Activated CD4-positive, alpha-beta T cell treated with anti-CD3 and anti-CD28 coated beads, Interleukin-2, amount 10 ng/mL, durations not matched to agents 24 days and 14 days (primary cell): ENCODE measurements at places on chromosomes 12 and 14. TPM values are rescaled to one million over a fixed set of nuclear protein-coding genes. Genes with fewer than 3 reads are reported as not detected.

- H3K36me3 ChIP-seq = no peaks in the 10 kb centered on the region
- peaks cover 13% of the 10 kb centered on the region for H3K4me1 ChIP-seq
- DNase-seq = no peak
These were observed 29.7 kb downstream of the TMCC3 start for GRCh38 chr12:94620621-94621020.

DNA sequence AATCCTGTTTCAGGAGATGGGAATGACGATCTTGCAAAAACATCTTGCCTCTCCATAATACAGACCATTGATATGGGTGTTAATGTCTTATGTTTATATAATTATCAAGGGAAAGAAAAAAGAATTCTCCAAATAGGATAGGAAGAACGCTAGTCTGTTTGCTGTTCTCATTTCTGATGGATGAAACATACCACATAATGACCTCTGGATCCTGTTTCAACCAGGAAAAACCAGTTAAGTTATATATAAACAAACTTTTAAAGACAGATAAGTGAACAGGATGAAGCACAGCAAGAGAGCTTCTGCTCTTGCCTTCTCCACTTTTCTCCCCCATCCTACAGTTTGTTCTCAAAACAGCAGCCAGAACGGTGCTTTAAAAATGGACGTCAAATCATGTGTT is 27.8 kb downstream of the COQ6 start:
- DNase-seq = no peak
- H3K27ac ChIP-seq = no peak overlapping the region
- no peak overlapping the region for H3K4me3 ChIP-seq
- peaks cover 6% of the 10 kb centered on the region for H3K36me3 ChIP-seq
- H3K27me3 ChIP-seq = no peaks in the 10 kb centered on the region

DNA sequence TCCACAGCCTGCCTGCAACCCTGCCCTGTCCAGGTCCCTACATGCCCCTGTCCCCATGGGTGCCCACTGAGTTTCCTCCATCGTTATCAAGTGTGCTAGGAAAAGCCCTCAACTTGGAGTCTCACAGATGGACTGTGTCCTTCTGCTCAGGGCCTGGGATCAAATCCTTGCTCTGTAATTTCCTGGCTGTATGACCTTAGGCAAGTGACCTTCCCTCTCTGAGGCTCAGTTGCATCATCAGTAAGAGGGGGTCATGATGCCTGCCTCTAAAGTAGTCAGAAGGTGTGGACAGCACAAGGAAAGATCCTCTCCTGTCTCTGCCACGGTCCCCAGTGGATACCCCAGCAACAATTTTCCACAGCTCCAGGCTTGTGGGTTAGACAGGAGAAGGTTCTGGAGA is 22.2 kb downstream of the RASAL1 start:
- no peak overlapping the region for H3K4me3 ChIP-seq
- H3K4me1 ChIP-seq = no peaks in the 10 kb centered on the region
- no peaks in the 10 kb centered on the region for H3K36me3 ChIP-seq
- H3K27me3 ChIP-seq = no peaks in the 10 kb centered on the region
- H3K27ac ChIP-seq = no peak overlapping the region

- H3K4me3 ChIP-seq = no peak overlapping the region
- no peaks in the 10 kb centered on the region for H3K4me1 ChIP-seq
- H3K27me3 ChIP-seq = no peaks in the 10 kb centered on the region
- H3K27ac ChIP-seq = no peak overlapping the region
- no peak for DNase-seq
- H3K36me3 ChIP-seq = no peaks in the 10 kb centered on the region
These were observed 121.5 kb downstream of the SLC15A5 start for GRCh38 chr12:16155938-16156337.

- no peak overlapping the region for H3K27ac ChIP-seq
- H3K36me3 ChIP-seq = no peaks in the 10 kb centered on the region
- H3K4me3 ChIP-seq = no peak overlapping the region
- DNase-seq = no peak
- H3K4me1 ChIP-seq = peaks cover 12% of the 10 kb centered on the region
- H3K27me3 ChIP-seq = no peaks in the 10 kb centered on the region
These were observed 199.0 kb downstream of the BCL11B start for GRCh38 chr14:99072956-99073355.

GRCh38 chr14:45194964-45195363 is 58.0 kb downstream of the MIS18BP1 start:
- H3K27me3 ChIP-seq = no peaks in the 10 kb centered on the region
- H3K4me1 ChIP-seq = peaks cover 9% of the 10 kb centered on the region
- H3K27ac ChIP-seq = peak overlapping the region; percentile 70
- peaks cover 16% of the 10 kb centered on the region for H3K36me3 ChIP-seq

DNA sequence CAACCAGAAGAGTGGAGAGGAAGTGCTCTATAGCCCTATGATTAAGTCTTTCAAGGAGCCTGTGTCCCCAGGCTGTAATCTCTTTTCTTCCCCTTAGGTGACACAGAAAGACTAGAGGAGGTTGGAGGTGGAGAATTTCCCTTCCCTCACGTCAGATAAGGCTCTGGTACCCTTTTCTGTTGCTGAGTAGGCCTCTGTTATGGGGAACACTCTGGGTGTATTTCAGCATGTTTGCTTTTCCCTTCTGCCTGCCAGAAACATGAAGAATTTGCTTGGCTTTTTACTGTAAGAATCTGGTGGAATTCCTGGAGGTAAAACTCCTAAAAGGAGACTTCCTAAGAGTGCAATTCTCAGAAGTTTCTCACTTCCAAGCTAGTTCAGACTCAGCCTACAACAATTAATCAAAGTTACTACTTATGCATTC is 58.3 kb downstream of the SIX1 start:
- H3K27ac ChIP-seq = no peak overlapping the region
- no peaks in the 10 kb centered on the region for H3K36me3 ChIP-seq
- no peak overlapping the region for H3K4me3 ChIP-seq
- peak; percentile 58 for DNase-seq

DNA sequence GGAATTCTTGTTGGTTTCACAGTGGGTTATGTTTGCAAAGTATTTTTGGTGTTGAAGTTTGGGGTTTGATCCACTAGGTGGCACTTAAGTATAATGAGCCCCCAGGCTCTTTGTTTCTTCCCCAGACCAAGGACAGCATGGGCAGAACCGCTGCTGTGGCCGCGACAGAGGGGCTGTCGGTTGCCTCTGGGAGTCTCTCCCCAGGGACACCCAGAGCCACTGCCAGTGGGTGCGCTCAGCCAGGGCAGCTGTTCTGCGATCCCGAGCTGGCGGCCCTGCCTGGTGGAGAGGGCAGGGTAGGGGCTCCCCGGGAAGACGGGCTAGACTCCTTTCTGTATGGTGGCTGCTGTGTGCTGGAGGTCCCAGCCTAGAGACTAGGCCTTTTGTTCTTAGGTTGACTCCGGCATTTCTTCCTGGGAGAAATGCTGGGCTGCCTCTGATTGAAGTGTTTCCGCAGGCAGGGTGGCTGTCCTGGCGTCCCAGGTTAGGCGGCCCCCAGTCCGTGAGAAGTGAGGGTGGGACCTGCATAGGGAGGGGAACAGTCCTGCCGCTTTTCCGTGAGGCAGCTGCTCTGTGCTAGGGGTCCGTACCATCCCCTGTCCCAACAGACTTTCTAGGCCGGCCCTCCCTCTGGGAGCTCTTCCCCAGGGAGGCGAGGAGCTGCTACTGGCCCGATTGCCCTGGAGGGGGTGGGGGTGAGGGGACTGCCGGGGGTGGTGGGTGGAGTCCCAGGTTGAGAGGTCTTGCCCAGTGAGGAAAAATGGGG is 253.1 kb upstream of the PELI2 start:
- H3K4me1 ChIP-seq = peaks cover 5% of the 10 kb centered on the region
- no peak overlapping the region for H3K27ac ChIP-seq
- H3K27me3 ChIP-seq = peaks cover 15% of the 10 kb centered on the region

GRCh38 chr12:124626971-124627411 is 59.6 kb upstream of the NCOR2 start:
- H3K4me3 ChIP-seq = no peak overlapping the region
- H3K36me3 ChIP-seq = no peaks in the 10 kb centered on the region
- no peak for DNase-seq
- peaks cover 4% of the 10 kb centered on the region for H3K27me3 ChIP-seq

CIROP gene
- not detected in 2 replicates for total RNA-seq

GPR65 gene
- 8.1 and 8.3 TPM in 2 replicates for total RNA-seq

DNA sequence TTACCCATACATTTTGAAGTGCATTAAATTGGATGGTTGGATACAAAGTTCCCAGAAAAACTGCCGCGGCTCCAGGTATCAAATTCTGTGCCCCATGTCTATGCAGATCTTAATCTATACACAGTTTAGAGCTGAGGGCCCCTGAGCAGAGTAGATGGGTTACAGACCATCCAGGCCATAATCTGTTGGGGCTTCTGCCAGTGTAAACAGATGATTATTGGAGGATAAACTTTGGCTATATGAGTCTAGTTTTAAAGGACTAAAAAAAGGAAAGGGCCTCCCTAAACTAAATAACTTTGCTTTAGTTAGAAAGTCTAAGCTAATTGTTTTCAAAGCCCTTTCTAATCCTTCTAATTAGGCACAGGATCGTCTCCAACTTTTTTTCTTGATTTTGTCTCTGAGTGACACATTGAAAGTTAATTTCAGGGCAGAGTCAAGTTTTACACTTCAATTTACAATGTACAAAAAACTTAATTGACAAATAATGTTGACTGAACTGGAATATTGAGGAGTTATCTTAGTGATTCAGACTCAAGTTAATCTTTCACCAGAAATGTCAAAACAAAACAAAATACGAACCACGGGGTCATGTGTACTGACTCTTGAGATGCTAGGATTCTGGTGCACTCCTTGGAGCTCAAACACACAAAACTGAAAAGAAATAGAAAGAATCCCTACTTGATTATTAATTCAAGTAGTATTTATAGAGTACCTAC is 133.9 kb upstream of the SCAF11 start:
- H3K4me1 ChIP-seq = peaks cover 5% of the 10 kb centered on the region
- no peak overlapping the region for H3K4me3 ChIP-seq
- peaks cover 48% of the 10 kb centered on the region for H3K27me3 ChIP-seq
- H3K36me3 ChIP-seq = no peaks in the 10 kb centered on the region
- H3K27ac ChIP-seq = no peak overlapping the region

ADCY6 gene
- total RNA-seq = 0.14 and 0.73 TPM in 2 replicates

GRCh38 chr12:109477963-109478315 is 505 bp downstream of the UBE3B start:
- peaks cover 28% of the 10 kb centered on the region for H3K4me1 ChIP-seq
- H3K27ac ChIP-seq = peak overlapping the region; percentile 99
- H3K4me3 ChIP-seq = peak overlapping the region; percentile 94
- peaks cover 10% of the 10 kb centered on the region for H3K36me3 ChIP-seq

- peaks cover 5% of the 10 kb centered on the region for H3K4me1 ChIP-seq
- no peak for DNase-seq
- no peaks in the 10 kb centered on the region for H3K27me3 ChIP-seq
- H3K27ac ChIP-seq = no peak overlapping the region
- H3K4me3 ChIP-seq = no peak overlapping the region
These were observed 43.5 kb downstream of the DRAM1 start for GRCh38 chr12:101920906-101921305.

DNA sequence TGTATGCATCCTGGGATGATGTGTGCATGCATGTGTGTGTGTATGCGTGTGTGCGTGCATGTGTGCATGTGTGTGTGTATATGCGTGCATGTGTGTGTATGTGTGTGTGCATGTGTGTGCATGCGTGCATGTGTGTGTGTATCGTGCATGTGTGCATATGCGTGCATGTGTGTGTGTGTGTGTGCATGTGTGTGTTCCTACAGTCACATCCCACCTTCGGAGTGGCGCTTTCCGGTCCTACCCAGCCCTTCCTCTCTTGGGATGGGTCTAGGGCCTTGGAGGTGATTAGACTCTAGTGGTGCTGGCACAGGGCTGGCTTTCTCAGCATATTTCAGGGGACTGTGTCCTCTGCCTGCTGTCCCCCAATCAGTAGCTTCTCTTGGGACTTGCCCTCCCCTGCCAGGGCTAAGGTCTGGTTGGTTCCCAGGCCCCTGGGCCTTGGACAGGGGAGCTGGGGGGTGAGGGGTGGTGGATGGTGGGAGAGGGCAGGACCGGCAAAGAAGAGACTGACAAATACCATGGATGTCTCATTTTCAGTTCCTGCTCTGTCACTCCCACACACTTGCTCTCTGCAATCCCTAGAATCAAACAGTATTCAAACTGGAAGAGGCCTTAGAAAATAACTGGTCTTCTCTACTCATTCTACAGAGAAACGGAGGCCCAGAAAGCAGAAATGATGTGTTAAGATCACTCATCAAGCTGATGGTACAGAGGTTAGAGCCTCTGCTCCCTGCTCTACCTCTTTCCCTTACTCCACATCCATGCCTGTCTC is 21.9 kb upstream of the FAIM2 start:
- H3K36me3 ChIP-seq = no peaks in the 10 kb centered on the region
- no peak overlapping the region for H3K4me3 ChIP-seq
- H3K27me3 ChIP-seq = peaks cover 8% of the 10 kb centered on the region
- no peak overlapping the region for H3K27ac ChIP-seq
- DNase-seq = no peak

GRCh38 chr12:16272222-16272621 is 5.3 kb downstream of the SLC15A5 start:
- no peak for DNase-seq
- H3K4me3 ChIP-seq = no peak overlapping the region
- no peaks in the 10 kb centered on the region for H3K36me3 ChIP-seq

DNA sequence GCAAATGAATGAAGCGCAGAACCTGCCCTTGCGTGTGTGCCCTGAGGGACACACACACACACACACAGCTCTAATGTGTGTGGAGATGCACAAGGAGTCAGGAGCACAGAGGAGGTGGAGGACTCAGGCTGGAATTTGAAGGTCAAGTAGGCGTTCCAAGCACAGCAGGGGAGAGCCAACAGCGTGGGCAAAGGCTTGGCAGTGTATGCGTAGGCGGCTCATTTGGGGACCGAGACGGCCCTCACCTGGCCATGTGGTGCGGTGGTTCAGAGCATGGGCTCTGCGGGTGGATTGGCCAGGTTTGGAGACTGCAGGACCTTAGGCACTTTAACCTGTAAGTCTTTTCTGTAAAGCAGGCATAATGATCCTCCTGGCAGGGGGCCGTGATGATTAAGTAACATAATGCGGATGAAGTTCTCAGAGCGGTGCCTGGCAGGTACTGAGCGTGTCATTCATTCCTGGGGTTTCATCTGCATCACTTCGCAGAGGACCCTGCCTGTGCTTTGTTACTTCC is 69.5 kb upstream of the SLC24A4 start:
- H3K27ac ChIP-seq = no peak overlapping the region
- H3K4me3 ChIP-seq = no peak overlapping the region
- H3K27me3 ChIP-seq = peaks cover 63% of the 10 kb centered on the region
- peaks cover 4% of the 10 kb centered on the region for H3K4me1 ChIP-seq
- no peak for DNase-seq
- no peaks in the 10 kb centered on the region for H3K36me3 ChIP-seq

GRCh38 chr14:73610687-73611086 is 1.6 kb upstream of the ACOT6 start:
- peaks cover 8% of the 10 kb centered on the region for H3K27me3 ChIP-seq
- no peaks in the 10 kb centered on the region for H3K36me3 ChIP-seq
- no peak overlapping the region for H3K27ac ChIP-seq
- no peak overlapping the region for H3K4me3 ChIP-seq
- no peak for DNase-seq

LBHD2 gene
- total RNA-seq = not detected in 2 replicates
